ENCODE measurements at places on chromosomes 5 and 9.

DNA sequence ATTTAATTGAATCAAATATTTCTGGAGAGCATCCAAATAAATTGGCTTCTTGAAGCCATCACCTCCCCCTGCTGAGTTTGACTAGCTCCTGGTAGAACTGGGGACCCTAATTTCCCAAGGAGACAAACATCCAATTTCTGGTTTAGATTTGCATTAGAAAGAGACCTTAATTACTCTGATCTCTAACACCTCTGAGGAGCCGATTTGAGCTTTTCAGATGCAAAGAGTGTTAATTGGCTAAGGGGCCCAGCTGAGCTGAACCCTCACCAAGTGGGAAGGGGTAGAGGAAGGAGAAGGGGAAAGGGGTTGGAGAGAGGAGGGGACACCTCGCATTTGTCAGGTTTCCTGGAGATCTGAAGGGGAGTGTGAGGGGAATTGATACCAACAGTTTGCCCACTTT lies 145.4 kb upstream of the SHB start:
- no peak for DNase-seq

- DNase-seq: no peak
These were observed 744.8 kb downstream of the KCTD16 start for GRCh38 chr5:144915452-144915851.

DNA sequence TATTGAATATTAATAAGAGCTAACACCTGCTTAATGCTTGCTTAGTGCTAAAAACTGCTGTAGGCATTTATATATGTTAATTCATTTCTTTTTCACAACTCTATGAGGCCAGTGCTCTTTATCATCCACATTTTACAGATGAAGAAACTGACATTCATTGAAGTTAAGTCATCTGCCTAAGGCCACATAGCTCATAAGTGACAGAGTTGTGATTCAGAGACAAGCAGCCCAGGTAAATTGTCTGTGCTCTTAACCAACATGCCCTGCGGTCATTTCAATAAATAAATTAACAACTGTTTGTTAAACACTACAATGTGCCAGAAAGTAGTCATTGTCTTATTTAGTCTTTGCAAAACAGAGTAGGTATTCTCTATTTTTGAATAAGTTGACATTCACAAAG lies 1354.4 kb upstream of the C9orf72 start:
- DNase-seq: no peak

GRCh38 chr9:10661994-10662393 lies 49.2 kb upstream of the PTPRD start:
- DNase-seq: no peak

GRCh38 chr5:117235786-117236185 lies 661.2 kb upstream of the SEMA6A start:
- DNase-seq: no peak

GRCh38 chr9:117149996-117150395 lies 264.9 kb downstream of the ASTN2 start:
- no peak for DNase-seq
